MV-4-11 (cell line): ENCODE measurements at places on chromosomes 16 and 17.
A peak's percentile ranks its signal among the peaks of the same experiment; 100 is the strongest.

DNA sequence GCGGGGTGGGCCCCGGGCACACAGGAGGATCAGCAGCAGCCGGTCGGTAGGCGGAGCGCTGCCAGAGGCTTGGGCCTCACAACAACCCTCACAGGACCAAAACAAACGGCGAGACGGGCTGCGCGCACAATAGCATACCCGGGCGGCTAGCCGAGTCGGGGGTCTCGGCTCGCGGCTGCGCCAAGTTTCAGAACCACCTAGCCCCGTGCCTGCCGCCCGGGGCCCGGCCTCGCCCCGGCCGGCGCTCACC is 732 bp downstream of the ULK2 start:
- peak; percentile 36 for DNase-seq

GRCh38 chr17:59311051-59311468 is 20.4 kb upstream of the YPEL2 start:
- DNase-seq = peak; percentile 63

GRCh38 chr16:4407543-4408322 is 8.7 kb downstream of the CORO7 start:
- DNase-seq = no peak

DNA sequence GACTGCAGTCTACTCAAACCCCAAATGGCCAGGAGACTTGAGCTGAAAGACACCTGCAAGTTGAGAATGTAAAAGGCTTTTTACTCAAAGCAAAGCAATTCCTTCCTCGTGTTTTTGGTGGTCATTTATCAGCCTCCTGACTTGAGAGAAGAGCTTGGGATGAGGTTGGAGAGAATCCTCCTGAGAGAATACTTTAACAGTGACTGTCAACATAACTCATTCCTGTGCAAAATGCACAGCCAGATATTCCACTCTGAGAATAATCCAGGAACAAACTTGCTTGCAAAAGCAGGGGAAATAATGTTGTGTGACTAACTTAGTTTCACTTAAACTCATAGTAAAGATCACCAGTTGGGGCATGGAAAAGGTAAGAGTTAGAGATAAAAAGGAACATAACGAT is 53.4 kb downstream of the SNTB2 start:
- DNase-seq = no peak

- DNase-seq = peak; percentile 27
Observed at GRCh38 chr17:21263376-21263775, 10.2 kb upstream of the NATD1 start.

DNA sequence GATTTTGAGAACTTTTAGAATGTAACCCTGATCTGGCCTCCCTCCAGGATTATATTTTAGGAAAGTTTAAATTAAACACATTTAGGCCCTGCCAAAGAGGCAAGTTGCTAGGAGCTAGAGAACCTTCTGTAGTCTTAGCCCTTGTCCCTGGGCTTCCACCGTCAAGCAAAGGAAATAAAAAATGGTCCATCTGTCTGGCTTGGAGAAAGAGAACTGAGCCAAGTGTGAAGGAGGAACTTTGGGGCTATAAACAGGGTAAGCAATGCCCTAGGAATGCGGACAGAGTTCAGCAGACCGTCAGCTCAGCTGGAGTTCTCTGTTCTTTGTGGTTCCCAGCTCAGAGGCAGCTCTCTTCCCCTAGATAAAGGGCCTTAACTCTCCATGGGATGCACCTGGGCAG is 29.6 kb downstream of the RCVRN start:
- peak; percentile 75 for DNase-seq

DNA sequence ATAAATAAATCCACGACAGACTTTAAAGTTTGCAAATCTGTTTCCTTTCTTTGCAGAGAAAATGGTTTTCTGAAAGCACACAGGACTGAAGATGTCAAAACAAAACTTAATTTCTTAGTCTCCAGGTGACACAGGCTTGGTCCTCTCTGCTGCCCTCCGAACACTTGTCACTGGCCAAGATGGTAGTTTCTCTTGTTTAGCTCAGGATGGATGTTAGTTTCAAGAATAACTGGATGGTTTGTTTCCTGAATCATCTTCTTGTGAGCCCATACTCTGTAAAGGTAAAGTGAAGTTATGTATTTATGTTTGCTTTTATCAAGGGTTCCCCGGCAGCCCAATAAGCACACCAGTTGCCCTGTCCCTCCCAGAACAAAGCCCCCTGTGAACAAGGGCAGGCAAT is 9.9 kb upstream of the FLCN start:
- DNase-seq = no peak

DNA sequence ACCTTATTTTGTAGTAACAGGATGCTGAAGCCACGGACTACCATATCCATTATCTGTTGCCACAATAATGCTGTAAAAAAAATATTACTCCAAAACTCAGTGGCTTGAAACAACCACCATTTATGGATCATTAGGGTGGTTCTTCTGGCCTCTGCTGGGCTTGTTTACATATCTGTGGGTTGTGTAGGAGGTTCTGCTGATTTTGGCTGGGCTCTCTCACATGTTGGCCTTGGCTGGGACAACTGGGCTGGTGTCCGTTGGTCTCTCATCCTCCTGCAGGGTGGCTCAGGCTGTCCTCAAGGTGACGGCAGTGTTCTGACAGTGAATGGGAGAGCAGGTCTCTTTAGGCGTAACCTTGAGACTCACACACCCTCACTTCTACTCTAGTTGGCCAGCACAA is 76.0 kb downstream of the GPR139 start:
- DNase-seq = no peak

- DNase-seq = no peak
Observed at GRCh38 chr17:28242791-28243190, 76.2 kb upstream of the TMEM97 start.
